ENCODE measurements at places on chromosomes 6 and 20.

- no peak for DNase-seq
These were observed 4.8 kb upstream of the SMIM28 start for GRCh38 chr6:138372711-138373463.

DNA sequence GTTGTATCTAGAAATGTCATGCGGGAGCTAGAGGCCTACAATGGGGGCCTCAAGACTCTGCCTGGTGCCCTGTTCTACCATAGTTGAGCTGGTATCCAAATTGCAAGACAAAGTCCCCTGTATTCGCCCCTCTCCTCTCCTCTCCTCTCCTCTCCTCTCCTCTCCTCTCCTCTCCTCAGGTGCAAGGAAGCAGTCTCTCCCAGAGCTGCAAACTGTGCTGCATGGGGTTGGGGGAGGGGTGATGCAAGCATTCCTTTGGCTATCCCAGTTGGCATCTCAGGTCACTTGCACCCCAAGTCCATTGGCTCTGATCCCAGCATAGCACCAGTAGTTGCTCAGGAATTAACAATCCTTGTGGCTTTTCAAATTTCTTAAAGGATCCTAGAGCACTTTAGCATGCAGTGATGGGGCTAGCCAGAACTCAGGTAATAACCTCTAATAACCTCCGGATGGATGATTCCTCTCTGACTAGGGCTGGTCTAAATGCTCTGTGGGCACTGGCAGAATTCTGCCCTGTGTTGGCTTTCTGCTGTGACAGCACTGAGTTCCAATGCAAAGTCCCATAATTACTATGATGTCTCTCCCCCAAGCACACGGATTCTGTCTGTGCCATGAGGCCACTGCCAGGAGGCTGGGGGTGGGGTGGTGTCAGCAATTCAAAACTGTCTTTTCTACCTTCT, 35.3 kb downstream of the TAF11 start:
- no peak for DNase-seq

DNA sequence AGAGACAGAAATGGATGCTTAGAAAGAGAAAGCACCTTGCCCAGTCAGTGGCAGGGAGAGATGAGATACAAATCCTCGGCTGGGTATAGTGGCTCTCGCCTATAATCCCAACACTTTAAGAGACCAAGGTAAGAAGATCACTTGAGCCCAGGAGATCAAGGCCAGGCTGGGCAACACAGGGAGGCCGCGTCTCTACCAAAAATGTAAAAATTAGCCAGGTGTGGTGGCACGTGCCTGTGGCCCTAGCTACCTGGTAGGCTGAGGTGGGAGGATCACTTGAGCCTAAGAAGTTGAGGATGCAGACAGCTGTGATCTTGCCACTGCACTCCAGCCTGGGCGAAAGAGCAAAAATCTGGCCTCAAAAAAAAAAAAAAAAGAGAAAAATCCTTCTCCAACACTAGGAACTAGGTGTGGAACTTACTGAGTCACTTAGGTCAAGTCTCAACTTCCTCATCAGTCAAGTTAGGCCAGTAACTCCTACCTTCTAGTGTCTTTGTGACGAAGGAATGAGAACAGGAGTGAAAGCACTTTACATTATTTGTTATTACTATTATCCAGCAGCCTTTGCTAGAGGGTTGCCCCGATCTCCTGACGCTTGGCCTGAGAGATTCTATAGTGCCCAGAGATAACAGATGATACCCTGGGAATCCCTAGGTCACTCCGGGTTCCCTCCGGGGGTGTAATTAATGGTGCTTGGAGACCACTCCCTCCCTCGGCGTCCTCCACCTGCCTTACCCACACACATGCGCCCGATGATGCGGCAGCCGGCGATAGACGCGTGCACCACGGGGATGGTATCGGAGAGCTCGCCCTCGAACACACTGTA, 918 bp downstream of the EIF6 start:
- DNase-seq = peak; percentile 46

- DNase-seq = peak; percentile 12
These were observed 43.7 kb upstream of the ADTRP start for GRCh38 chr6:11822346-11822745.

DNA sequence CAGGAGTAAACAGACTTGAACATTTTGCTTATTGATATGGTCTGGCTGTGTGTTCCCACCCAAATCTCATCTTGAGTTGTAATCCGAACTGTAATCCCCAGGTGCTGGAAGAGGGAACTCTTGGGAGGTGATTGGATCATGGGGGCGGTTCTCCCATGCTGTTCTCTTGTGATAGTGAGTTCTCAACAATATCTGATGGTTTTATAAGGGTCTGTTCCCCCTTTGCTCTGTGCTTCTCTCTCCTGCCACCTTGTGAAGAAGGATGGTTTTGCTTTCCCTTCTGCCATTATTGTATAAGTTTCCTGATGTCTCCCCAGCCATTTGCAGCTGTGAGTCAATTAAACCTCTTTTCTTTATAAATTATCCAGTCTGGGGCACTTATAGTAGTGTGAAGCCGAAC, 40.0 kb downstream of the MYLIP start:
- peak; percentile 17 for DNase-seq

- peak; percentile 12 for DNase-seq
These were observed at the start of gene LAMA2 for GRCh38 chr6:128882991-128883611. TSS of gene LAMA2 (plus strand) at chr6:128883138. CDS start at chr6:128883246, 108 bp downstream.

- no peak for DNase-seq
These were observed 129.2 kb upstream of the SNX9 start for GRCh38 chr6:157693867-157694266.

- DNase-seq = no peak
These were observed 237.1 kb downstream of the TBC1D7 start for GRCh38 chr6:13091192-13091591.

DNA sequence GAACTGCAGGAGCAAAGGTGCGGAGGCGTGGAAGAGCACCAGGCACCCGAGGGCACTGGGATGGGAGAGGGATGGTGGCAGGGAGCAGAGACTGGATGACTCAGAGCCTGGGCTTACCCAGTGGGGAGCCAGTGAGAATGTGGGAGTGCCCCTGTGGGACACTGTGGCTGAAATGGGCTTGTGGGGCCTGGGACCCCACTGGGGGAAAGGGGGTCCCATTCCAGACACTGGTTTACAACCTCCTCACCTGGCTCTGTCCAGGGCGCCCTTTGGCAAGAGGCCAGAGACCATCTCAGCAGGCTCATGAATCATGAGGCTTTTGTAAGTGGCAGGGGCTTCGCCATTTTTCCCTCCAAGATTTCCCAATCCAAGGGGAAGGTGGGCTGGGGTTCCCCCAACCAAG, 124.0 kb upstream of the MAFB start:
- no peak for DNase-seq

GRCh38 chr6:90500458-90500857, 86.4 kb downstream of the MAP3K7 start:
- no peak for DNase-seq

- no peak for DNase-seq
These were observed 63.0 kb downstream of the EZR start for GRCh38 chr6:158756126-158756525.

- DNase-seq = no peak
These were observed 56.6 kb downstream of the SYTL3 start for GRCh38 chr6:158706369-158706982.

- peak; percentile 24 for DNase-seq
These were observed 40.9 kb downstream of the ZFP64 start for GRCh38 chr20:52150440-52151258.

GRCh38 chr6:54878718-54879117, 32.1 kb downstream of the FAM83B start:
- DNase-seq = no peak

DNA sequence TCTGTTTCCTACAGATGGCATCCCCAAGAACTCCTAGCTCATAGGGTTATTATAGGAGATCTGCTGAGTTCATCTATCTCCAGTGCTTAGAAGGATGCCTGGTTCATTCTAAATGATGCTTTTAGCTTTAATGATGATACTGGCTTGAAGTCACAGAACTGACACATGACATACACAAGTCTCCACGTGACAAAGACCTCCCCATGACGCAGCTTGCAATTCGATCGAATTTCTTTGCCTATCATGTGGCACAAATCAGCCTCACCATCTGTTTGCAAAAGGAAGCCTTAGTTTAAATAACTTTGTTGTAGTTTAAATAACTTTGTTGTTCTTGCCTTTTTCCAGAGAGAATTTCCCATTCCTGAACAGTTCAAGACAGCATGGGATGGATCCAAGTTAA, 44.1 kb upstream of the FAM8A1 start:
- no peak for DNase-seq

- peak; percentile 62 for DNase-seq
These were observed 23.0 kb downstream of the MAP1LC3A start for GRCh38 chr20:34581341-34582184.

- no peak for DNase-seq
These were observed 7.5 kb upstream of the APCDD1L start for GRCh38 chr20:58522666-58523065.

- DNase-seq = no peak
These were observed 292.2 kb downstream of the PACRG start for GRCh38 chr6:163019926-163020325.

GRCh38 chr20:34998331-34998950, 42.8 kb downstream of the MYH7B start:
- no peak for DNase-seq

GRCh38 chr6:14583826-14584225, 466.3 kb downstream of the CD83 start:
- no peak for DNase-seq

GRCh38 chr6:125956506-125957390, at the start of gene HINT3:
TSS of gene HINT3 (plus strand) at chr6:125956770. CDS start at chr6:125956978, 208 bp downstream.
- peak; percentile 99 for DNase-seq

DNA sequence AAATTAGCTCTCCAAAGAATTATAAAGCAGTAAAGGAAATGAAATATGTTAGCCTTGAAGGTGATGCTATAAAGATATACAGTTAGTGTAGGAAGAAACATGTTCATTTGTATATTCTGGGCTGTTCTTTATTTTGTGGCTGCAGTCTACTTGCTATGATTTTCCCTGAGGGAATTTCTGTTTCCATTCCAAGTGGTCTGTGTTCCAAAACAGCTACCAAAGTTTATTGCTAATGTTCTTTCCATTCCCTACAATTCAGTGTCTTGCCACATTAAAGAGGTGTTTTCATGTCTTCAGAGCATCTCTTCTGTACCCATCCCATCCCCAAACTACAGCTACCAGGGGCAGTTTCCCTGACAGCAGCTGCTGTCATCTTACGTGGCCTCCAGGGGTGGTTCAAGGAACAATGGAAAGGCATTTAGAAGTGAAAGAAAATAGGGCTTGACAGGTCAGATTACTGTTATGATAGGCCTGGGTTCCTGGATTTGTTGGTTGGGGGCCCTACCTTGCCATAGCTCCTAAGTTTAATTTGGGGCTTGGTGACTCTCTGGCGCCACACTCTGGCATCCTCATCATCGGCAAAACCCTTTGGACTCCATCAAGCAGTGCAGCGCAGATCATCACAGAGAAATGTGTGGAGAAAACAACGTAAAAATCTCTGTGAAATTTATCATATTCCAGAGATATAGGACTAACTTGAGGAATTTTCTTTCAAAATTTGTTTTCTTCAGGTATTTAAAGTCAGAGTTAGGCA, 33.8 kb upstream of the AIG1 start:
- peak; percentile 72 for DNase-seq

DNA sequence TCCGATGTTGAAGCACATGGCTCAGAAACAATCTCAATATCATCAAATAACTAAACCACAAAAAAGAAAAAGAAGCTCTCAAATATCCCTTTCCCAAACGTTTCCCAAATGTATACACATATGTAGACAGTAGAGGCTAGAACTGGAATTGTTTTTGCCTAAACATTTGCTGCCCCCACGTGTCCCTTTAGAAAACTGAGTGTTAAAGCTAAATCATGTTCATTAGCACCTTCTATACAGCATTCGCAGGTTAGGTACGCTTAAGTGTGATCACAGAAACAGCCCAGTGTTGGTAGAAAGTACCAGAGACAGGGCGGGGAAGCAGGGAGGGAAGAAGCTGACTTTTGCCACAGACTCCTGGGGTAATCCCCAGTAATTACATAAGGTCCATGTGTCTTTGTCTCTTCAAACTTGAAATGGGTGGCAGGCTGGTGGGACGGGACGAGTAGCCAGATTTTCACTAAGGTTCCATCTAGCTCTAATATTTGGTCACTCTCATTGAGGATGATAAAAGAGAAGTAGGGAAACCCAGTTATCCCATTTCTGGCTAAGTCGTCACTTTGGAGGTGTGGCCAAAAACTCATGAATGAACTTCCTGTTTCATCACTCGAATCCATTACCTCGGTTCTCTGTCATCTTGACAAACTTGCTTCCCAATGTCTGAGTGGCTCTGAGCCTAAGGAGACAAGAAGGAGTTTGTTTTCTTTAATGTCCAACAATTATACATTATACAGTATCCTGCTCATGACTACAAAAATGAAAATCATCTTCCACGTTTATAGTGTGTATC, 15.0 kb upstream of the TFAP2A start:
- no peak for DNase-seq

- no peak for DNase-seq
These were observed 406.6 kb upstream of the IRAK1BP1 start for GRCh38 chr6:78460711-78461110.

DNA sequence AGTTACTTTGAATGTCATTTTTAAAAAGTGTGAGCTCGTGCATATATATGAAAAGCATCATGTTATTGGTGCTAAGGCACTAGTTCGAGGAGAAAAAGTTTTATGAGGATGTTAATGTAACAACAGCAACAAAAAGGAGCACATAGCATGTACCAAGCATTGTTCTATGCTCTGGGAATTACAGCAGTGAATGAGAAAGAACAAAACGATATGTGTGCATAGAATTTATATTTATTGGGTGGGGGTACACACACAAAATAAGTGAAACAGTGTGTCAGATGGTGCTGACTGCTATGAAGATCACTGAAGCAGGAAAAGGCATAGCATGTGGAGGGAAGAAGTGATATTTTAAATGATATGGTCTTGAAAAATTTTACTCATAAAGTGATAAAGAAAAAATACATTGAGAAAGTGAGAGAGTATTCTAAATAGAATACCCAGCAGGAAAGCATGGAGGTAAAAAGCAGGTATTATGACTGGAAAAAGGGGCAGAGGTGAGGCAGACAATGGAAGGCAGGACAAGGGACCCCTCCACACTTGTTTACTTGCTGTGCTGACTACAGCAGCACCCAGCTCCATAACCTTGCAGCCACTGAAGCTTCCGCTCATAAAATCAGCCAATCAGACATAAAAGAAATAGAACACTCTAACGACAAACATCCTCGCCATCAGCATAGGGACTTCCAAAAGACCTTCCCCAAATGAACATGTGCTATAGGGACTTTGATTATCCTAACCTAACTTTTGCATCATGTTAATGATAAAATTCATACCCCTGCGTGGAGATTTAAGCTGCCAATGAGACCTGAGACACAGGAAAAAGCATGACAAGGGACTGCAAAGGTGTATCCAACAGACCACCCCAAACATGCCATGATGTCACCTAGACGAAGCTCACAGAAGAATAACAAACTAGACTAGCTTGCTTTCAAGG, 119.9 kb downstream of the HFE start:
- no peak for DNase-seq

GRCh38 chr20:18802012-18802634, 11.5 kb upstream of the SCP2D1 start:
- DNase-seq = no peak

GRCh38 chr20:24603454-24603853, 134.0 kb downstream of the SYNDIG1 start:
- no peak for DNase-seq

GRCh38 chr6:142925575-142926110, 19.3 kb downstream of the HIVEP2 start:
- DNase-seq = peak; percentile 55

- DNase-seq = peak; percentile 12
These were observed 556 bp downstream of the NKX2-4 start for GRCh38 chr20:21396599-21397340.

GRCh38 chr6:85680388-85680787, 37.7 kb upstream of the SYNCRIP start:
- DNase-seq = no peak

- no peak for DNase-seq
These were observed 103.6 kb upstream of the SGK1 start for GRCh38 chr6:134421501-134421900.
